ENCODE measurements at places on chromosomes 1 and 21.

- DNase-seq: peak; percentile 1
Observed at GRCh38 chr1:903305-903704, 20.4 kb upstream of the SAMD11 start.

- no peak for DNase-seq
Observed at GRCh38 chr1:8844501-8845006, 27.1 kb upstream of the RERE start.

GRCh38 chr1:178644308-178645120 is 80.5 kb upstream of the RALGPS2 start:
- DNase-seq: no peak

DNA sequence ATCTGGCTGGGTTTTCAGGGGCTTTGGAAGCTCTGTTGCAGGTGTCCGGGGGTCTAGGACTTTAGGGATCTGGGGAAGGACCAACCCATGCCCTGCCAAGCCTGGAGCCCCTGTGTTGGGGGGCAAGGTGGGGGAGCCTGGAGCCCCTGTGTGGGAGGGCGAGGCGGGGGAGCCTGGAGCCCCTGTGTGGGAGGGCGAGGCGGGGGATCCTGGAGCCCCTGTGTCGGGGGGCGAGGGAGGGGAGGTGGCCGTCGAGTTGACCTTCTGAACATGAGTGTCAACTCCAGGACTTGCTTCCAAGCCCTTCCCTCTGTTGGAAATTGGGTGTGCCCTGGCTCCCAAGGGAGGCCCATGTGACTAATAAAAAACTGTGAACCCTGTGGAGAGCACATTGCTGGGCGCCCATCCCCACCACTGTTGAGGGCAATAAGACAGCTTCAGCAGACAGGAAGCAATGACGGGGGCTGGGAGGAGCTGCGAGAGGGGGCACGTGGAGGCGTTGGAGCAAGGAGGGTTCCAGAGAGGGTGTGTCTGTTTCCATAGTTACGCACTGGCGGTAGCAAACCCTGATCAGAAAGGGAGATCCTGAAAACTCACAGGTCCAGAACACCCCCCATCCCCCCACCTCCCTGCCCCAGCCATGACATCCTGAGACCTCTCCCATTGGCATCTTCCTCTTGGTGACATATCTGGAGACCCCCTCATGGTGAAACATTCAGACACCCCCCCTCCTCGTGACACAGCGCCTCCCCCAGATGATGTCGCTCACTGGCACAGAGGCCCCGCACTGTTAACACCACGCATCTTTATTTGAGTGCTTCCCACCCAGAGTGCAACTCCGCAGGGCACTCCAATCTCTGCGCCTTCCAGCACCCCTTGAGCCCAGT is 8.4 kb downstream of the MYBPH start:
- DNase-seq: no peak

DNA sequence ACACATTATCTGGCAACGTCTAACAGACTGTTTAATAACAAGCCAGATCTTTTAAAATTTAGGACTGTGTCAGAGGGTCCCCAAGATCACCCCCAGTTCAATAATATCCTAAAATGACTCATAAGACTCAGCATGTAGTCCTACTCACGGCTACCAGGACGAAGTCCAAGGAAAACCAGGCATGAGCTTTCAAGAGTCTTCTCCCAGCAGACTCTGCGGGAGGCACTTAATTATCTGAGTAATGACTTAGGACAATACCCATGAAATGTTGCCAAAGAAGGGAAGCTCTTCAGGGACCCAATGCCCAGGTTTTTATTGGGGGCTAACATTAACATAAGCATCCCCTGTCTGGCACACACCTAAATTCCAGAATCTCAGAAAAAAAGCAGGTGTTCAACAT is 7.0 kb downstream of the HFM1 start:
- no peak for DNase-seq

GRCh38 chr1:9680091-9680490 is 28.6 kb downstream of the PIK3CD start:
- DNase-seq: no peak

- DNase-seq: peak; percentile 71
Observed at GRCh38 chr1:63316984-63317816, 5.2 kb upstream of the FOXD3 start.

DNA sequence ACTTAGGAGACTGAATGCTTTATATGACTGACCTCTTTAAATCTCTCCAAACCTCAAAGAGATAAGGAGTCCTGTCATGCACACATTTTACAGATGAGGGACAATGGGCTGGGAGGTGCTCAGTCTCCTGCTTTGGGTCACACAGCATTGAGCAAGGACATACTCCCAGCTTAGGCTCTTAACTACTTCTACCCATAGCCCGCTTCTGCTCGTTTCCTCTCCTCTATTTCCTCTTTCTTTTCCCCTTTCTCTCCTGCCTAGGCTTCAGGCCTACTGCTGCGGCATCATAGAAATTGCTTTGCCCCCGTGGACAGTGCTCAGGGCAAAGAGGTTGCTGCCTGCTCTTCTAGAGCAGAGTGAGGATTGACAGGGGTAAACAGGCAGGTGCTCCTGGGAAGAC is 12.4 kb upstream of the ZNF691 start:
- DNase-seq: peak; percentile 13

DNA sequence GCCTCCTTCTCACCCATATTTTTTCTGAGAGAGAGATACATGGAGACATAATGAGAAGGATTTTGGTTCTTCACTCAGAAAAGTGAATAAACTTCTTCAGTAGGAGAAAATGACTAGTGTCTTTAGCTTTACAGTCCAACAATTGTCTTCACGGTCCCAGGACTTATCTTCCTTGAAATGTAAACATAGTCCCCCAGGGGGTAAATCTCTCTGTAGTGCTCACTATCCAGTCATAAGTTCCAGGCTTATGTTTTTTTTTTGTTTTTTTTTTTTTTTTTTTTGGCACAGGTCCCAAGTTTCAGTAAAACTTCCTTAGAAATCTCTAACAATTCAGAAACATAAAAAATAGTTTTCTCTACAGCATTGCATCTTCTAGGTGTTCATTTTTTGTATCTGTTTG is 890.2 kb upstream of the B3GALT2 start:
- DNase-seq: no peak

- no peak for DNase-seq
Observed at GRCh38 chr1:234743791-234744611, 134.0 kb upstream of the IRF2BP2 start.

DNA sequence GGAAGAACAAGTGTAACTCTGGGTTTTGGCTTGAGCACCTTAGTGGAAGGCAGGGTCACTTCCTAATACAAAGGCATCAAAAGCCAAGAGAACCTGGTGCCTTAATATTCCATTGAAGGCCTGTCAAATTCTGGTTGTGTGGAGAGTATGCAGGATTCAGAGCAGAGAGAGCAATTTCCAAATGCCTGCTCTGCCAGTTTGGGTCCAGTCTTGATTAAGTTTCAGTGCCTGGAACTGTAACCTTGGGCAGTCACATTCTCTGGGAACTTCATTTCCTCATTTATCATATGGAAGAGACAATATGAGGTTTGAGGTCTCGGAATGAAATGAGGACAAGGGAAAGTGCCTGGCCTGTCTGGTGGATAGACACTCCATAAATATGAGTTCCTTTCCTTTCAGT is 198.0 kb upstream of the C8B start:
- DNase-seq: no peak

Measured in germinal center (tissue), 1 donor.